ENCODE measurements at places on chromosomes 1 and 21.
A peak's percentile ranks its signal among the peaks of the same experiment; 100 is the strongest.

DNA sequence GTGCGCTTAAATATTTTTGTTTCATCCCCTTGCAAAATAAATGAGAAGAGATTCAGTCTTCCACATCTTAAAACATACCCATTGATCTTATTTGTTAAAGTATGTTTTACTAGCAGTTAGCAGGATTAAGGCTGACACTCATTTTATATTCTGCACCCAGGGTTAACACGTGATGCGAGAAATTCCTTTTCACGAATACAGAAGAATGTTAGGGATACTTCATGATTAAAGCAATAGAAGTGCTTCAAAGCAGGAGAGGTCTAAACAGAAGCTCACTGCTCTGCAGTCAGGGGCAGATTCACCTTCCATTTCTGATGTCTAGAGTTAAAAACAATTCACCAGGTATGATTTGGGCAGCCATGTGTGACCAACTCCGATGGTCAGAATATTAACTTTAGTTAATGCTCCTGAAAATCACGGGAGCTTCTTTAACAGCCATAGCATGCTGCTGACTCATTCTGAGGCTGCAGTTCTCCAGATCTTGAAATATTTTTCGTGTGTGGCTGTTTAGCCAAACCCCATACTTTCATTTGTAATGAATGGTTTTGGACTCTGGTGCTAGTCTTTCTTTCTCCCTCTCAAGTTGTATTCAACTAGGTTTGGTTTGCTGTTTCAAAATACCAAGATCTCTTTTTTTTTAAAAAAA lies 19.7 kb downstream of the BCAR3 start:
- DNase-seq: no peak

DNA sequence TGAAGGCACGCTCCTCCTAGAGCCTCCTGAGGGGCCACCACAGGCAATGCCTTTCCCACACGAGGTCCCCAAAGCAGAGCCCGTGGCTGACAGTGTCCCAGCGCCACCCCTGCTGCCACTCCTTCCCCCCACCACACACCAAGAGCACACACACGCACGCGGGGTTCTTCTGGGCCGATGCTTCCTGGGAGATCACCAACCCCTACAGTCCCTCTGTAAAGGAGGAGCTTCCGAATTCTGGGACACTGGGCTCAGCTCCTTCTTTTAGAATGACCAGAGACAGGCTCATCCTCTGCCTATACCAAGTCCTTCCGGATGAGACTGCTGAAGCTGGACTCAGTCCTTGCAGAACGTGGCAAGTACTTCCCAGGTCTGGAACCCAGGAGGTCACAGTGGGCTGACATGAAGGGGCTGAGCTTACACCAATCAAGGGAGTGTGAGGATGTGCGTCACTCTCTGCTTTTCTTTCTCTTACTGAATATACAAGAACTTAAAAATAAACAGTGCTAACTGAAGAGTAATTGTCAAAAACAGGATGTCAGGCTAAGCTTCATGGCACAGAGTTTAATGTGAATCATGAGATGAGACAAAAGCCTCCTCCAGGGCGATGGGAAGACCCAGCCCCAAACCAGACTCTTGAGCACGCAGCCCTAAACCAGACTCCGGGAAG lies 12.7 kb downstream of the SSU72 start:
- DNase-seq: no peak

DNA sequence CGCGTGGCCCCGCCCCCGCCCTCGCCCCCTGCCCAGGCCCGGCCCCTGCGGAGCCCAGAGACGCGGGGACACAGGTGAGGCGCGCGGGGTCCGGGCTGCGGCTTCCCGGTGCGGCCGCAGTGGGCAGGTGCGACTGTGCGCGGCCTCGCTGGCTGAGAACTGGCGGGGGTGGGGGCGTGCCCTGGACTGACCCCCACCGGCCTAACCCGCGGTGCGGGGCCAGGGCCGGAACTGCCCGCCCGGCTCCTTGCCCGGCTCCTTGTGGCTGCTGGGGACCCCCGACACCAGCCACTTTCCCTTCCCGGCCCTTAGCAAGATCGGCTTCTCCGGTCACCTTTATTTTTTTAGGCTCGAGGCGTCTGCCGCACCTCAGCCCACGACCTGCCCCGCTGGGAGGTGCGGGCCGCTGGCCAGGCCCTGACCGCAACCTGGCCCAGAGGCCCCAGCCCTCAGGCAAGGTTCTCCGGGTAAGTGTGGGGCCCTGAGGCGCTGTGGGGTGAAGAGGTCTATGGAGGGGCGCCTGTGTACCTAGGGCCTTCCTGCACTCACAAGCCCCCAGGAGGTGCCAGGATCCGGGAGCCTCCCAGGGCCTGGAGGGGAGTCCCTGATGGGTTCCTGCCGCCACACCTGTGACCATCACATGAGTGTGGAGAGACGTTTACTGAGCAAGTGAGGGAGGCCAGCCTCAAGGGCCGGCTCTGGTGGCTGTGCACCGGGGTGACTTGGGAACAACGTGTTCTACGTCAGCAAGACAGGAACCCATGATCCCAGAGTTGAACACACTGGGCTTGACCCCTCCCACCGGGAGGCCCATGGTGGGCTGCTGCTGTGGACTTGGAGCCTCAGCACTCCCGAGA lies at the start of gene SMIM1:
SMIM1 (plus strand) TSS at position 35 of the 857 bp plus-strand sequence. CDS start 2,625 bp downstream, outside the sequence.
- no peak for DNase-seq

GRCh38 chr1:6783936-6784559 lies 1.2 kb upstream of the CAMTA1 start:
- DNase-seq: no peak

DNA sequence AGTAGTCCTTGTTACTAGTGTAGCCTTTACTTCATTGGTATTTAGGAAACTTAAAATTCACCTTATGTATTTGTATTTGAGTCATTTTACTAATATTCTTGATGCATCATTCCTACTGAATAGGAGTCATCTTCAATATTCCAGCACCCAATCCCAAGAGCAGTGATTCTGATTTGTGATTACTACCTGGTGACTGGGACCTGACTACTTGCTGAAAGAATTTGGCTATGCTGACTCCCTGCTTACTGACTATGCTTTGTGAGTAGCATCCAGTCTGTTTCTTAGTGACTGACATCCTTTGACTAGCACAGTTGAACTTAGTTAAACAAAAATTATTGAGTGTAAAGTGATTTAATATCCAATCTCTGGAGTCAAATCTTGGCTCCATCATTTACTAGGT lies 129.9 kb upstream of the NEGR1 start:
- no peak for DNase-seq

- DNase-seq: no peak
These were observed at the start of gene GBP6 for GRCh38 chr1:89363638-89364536. Gene GBP6 (plus strand): TSS chr1:89364059. CDS start chr1:89368552, 4,493 bp downstream.

DNA sequence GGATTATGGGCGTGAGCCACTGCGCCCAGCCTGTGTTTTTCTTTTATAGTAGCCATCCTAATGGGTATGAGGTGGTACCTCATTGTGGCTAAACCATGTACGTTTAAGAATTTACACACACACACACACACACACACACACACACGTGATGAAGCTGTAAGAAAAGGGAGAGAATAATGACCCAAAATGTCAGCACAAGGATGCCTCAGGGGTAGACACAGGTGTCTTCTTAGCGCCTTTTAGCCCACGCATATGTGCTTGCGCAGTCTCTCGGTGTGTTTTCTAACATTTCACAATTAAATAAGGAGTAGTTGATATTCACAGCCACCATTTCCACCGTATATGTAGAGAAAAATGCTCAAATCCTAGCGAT lies 782 bp upstream of the PFKL start:
- DNase-seq: no peak

- no peak for DNase-seq
These were observed 75.1 kb upstream of the NRIP1 start for GRCh38 chr21:15139898-15140297.

DNA sequence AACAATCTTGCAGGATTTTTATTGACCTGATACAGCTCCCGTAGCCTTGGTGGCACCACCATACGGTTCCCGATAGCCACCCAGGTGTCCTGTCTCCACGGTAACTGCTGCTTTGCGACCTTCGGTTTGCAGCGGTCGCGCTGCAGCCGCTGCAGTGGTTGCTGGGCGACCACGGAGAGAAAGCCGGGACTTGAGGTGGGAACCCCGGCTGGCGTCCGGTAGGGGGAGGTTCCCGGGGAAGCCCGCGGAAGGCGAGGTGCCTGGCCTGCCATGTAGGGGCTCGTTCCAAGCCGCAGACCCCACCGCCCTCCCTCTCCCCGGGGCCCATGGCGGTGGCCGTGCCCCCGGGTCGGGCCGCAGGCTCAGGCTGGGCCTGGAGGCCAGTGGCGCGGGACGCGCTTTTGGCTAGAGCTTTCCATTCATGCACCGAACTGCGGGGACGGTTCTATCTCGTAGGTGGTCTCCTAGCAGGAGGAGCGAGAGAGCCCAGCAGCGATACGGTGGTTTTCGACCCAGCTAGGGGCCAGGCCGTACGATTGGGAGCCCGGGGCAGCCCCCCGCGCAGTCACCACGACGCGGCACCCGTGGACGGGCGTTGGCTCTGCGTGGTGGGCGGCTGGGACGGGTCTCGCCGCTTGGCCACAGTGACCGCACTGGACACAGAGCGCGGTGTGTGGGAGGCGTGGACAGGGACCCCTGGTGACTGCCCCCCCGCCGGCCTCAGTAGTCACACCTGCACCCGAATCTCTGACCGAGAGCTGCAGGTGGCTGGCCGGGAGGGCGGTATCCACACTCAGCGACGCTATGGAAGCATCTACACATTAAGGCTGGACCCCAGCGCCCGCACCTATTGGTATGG lies at the start of gene KLHDC9:
KLHDC9 (plus strand) TSS at position 152 of the 859 bp plus-strand sequence; CDS start at position 327, 175 bp downstream.
- DNase-seq: peak; percentile 38

DNA sequence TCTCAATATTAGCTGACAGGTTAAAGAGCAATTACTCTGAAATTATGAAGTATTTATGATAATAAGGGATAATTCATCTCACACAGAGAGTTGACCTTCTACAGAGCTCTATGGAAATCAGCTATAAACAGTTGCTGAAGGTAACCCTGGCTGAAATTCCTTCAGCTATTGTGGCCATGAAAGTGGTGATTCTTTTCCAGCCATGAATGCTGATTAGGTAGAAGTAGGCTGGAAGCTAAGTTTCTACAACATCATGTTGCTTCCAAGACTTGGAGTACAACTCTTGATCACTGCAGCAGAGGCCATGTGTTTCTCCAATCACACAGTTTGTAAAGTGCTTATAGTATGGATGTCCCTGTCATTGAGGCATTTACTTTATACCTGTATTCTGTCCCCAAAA lies 2128.9 kb downstream of the MRPL39 start:
- DNase-seq: no peak

DNA sequence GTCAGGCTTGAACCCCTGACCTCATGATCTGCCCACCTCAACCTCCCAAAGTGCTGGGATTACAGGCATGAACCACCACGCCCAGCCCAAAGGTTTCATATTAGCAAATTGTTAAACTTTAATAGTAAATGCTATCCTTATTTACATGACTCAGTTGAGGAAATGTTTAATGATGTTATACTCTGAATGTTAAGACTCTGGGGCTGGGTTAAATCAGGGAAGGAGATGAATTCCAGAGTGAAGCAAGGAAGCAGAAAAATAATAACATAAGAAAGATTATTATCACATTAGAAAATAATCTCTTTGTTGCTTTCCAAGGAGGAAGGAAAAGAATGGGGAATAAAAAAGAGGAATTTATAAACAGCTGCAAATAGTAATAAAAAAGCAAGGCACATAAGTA lies 105.3 kb downstream of the PTGS2 start:
- no peak for DNase-seq

DNA sequence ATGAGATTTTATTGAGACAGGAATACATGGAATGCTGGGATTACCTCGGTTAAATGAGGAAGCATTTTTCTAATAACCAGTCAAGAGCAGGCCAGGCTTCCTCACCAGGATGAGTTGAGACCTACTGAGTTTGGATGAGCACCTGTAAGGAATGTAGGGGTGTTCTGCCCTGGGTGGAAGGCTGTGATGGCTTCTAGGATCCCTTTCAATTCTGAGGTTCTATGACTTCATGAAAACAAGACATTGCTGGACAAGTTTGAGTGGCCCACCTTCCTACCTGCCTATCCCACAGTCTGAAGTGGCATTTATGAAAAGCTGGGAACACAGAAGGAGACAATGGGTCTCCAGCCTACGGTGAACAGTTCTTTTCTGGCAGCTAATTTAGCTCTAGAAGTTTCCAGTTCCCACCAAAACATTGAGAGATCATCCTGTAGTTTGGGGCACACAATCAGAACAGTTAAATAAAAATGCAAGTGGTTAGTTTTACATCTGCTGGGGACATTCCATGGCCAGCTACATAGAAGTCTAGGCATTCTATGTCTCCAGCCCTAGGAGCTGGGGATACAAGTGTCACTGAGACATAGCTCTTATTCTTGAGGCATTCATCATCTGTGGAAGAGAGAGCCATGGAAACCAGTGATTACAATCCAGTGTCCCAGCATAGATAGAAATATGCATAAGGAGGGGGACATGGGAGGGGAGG lies 51.3 kb upstream of the TSPAN2 start:
- no peak for DNase-seq
